ENCODE measurements at places on chromosomes 4 and X. TPM values are rescaled to one million over a fixed set of nuclear protein-coding genes. Genes with fewer than 3 reads are reported as not detected.

POLA1 gene
- total RNA-seq: 9.7 TPM

GLRA3 gene
- total RNA-seq: not detected

GC gene
- 0.69 TPM for total RNA-seq

ASB5 gene
- total RNA-seq: 0.25 TPM

SHROOM3 gene
- 67.3 TPM for total RNA-seq

ARMCX4 gene
- total RNA-seq: 16.0 TPM

STARD8 gene
- 23.4 TPM for total RNA-seq

GPR119 gene
- not detected for total RNA-seq

MAP7D2 gene
- 0.76 TPM for total RNA-seq

HTN3 gene
- total RNA-seq: not detected

DUX4 gene
- total RNA-seq: not detected

ACE2 gene
- total RNA-seq: 5.5 TPM

MAGEA10 gene
- total RNA-seq: not detected

PDS5A gene
- 59.8 TPM for total RNA-seq

AVPR2 gene
- total RNA-seq: 2.3 TPM

IRS4 gene
- not detected for total RNA-seq

DHX15 gene
- total RNA-seq: 120 TPM

HERC3 gene
- total RNA-seq: 58.4 TPM

FAM149A gene
- total RNA-seq: 37.8 TPM

C1QTNF7 gene
- 2.2 TPM for total RNA-seq

XG gene
- 0.50 TPM for total RNA-seq

PFKFB1 gene
- total RNA-seq: 0.31 TPM

ETNPPL gene
- not detected for total RNA-seq

TMEM164 gene
- 36.0 TPM for total RNA-seq

RHOXF2 gene
- not detected for total RNA-seq

PDGFC gene
- 37.6 TPM for total RNA-seq

TCEAL9 gene
- total RNA-seq: 40.8 TPM

FREM3 gene
- total RNA-seq: 0.06 TPM

HAUS3 gene
- 12.1 TPM for total RNA-seq

MAGEE2 gene
- total RNA-seq: not detected

RNF128 gene
- 18.9 TPM for total RNA-seq

UCP1 gene
- not detected for total RNA-seq

DUSP21 gene
- not detected for total RNA-seq

DDX3X gene
- total RNA-seq: 275 TPM

HOPX gene
- total RNA-seq: 17.6 TPM

AWAT2 gene
- total RNA-seq: not detected

TLR8 gene
- total RNA-seq: 3.1 TPM

CXorf49B gene
- total RNA-seq: not detected

PNCK gene
- total RNA-seq: 1.5 TPM

FGA gene
- total RNA-seq: 6.1 TPM

MAGEC2 gene
- total RNA-seq: not detected

ARMCX2 gene
- 44.0 TPM for total RNA-seq

LANCL3 gene
- 0.38 TPM for total RNA-seq

ARMCX1 gene
- 15.6 TPM for total RNA-seq

TLR1 gene
- total RNA-seq: 18.0 TPM

P2RY4 gene
- total RNA-seq: 0.31 TPM

CXCR3 gene
- total RNA-seq: 1.7 TPM

SSX3 gene
- total RNA-seq: not detected

RBM46 gene
- total RNA-seq: not detected

TSPAN7 gene
- 44.9 TPM for total RNA-seq

LGI2 gene
- total RNA-seq: 7.5 TPM

SNCA gene
- 8.4 TPM for total RNA-seq

MAGEB10 gene
- not detected for total RNA-seq

APLN gene
- total RNA-seq: 0.31 TPM

RXFP1 gene
- 1.4 TPM for total RNA-seq

CENPVL1 gene
- total RNA-seq: not detected

CXorf51A gene
- not detected for total RNA-seq
